ENCODE measurements at places on chromosomes 3 and 15. TPM values are rescaled to one million over a fixed set of nuclear protein-coding genes. Genes with fewer than 3 reads are reported as not detected.

The CHRM5 gene
- total RNA-seq: not detected

The UPK1B gene
- not detected for total RNA-seq

The PEAK1 gene
- total RNA-seq: 105 TPM

The RBP2 gene
- not detected for total RNA-seq

The ANO10 gene
- total RNA-seq: 46.5 TPM

The SPATA12 gene
- total RNA-seq: 0.17 TPM

The TLR9 gene
- under 0.01 TPM for total RNA-seq

The USP3 gene
- total RNA-seq: 47.6 TPM

The SATB1 gene
- 12.1 TPM for total RNA-seq

The PLSCR5 gene
- not detected for total RNA-seq

The CRYBG3 gene
- total RNA-seq: 36.9 TPM

The STARD5 gene
- total RNA-seq: 2.1 TPM

The TNFSF10 gene
- total RNA-seq: 180 TPM

The PEX5L gene
- not detected for total RNA-seq

The SNRPA1 gene
- 22.9 TPM for total RNA-seq

The CADM2 gene
- not detected for total RNA-seq

The ITIH3 gene
- 0.19 TPM for total RNA-seq

The TTLL13 gene
- 0.09 TPM for total RNA-seq

The CELF6 gene
- 0.17 TPM for total RNA-seq

The GOLGA8T gene
- total RNA-seq: not detected

The P2RY13 gene
- total RNA-seq: not detected

The GPR87 gene
- not detected for total RNA-seq

The LRRC3B gene
- not detected for total RNA-seq

The KLHL40 gene
- not detected for total RNA-seq

The EXD1 gene
- total RNA-seq: not detected

The CASR gene
- not detected for total RNA-seq

The COL7A1 gene
- total RNA-seq: 1.5 TPM

The ACTR8 gene
- total RNA-seq: 38.9 TPM

The GREM1 gene
- total RNA-seq: 1.2 TPM

The FBXW12 gene
- not detected for total RNA-seq

The CLRN1 gene
- not detected for total RNA-seq

The EPHA6 gene
- under 0.01 TPM for total RNA-seq

The HHATL gene
- not detected for total RNA-seq

The SETD2 gene
- 51.8 TPM for total RNA-seq

The SLC24A5 gene
- total RNA-seq: not detected

The SPINT1 gene
- 3.7 TPM for total RNA-seq

The LAMB2 gene
- total RNA-seq: 1,289 TPM

The FAM240A gene
- not detected for total RNA-seq

The UROC1 gene
- total RNA-seq: not detected

The KLF15 gene
- 5.6 TPM for total RNA-seq

The SENP5 gene
- total RNA-seq: 52.2 TPM

The TJP1 gene
- 122 TPM for total RNA-seq

The RPL14 gene
- total RNA-seq: 370 TPM
